Fibroblast of pulmonary artery (primary cell): ENCODE measurements at places on chromosomes 16 and 17.

- no peak for DNase-seq
These were observed 29.1 kb downstream of the TRIM16 start for GRCh38 chr17:15654886-15655561.

- DNase-seq: no peak
These were observed 2.5 kb upstream of the VASN start for GRCh38 chr16:4369007-4369733.

DNA sequence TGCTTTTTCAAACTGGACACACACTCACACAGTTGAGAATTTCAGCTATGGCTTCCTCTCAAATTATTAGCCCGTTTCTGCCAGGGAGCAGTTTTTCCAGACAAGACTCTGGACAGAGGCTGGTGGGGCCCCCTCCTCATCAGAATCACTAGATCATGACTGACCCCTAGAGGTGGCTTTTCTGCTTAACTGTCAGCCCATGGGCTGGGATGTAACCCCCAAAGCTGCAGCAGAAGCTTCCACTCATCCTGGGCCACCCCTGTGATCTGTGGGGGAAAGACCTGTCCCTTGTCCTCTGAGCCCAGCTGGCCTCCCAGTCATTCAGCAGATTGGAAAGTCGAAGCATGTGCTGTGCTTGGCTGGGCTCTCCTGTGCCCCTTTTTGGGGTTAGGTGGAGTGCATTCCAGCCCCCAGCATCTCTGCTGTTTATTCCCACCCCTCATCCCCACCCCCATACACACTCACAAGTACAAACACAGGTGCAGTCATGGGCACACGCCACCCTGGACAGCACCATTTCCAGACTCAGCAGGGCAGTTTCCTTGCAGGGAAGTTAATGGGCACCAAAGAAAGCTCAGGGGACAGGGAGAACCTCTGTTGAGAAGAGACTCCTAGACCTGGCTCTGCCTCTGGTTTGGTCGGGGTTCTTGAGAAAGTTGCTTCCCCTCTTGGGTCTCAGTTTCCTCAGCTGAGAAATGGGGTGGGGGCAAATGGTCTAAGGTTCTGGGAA lies 77.6 kb upstream of the RBL2 start:
- no peak for DNase-seq

- DNase-seq: no peak
These were observed 31.6 kb upstream of the ERN1 start for GRCh38 chr17:64161380-64162176.

- DNase-seq: no peak
These were observed 14.6 kb upstream of the LGALS9 start for GRCh38 chr17:27616414-27616813.

GRCh38 chr17:44360826-44361225 lies 2.8 kb downstream of the FAM171A2 start:
- peak; percentile 57 for DNase-seq

DNA sequence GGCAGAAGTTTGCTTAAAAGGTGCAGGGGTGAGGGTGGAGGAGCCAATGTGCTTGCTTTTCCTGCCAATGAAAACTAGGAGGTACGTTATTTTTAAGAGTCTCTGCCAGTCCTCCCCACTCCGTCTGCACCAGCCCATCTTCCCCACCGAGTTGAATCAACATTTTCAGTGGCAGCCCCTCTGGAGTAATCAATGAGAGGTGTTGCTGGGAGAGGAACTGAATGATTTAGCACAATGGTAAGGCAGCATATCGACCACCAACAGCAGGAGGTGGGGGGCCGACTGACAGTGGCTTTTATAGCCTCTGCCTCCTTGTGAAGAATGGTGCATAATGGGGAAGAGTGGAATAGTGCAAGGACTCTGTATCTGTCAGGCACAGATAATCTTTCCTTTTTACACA lies 1465.0 kb upstream of the GOT2 start:
- no peak for DNase-seq

DNA sequence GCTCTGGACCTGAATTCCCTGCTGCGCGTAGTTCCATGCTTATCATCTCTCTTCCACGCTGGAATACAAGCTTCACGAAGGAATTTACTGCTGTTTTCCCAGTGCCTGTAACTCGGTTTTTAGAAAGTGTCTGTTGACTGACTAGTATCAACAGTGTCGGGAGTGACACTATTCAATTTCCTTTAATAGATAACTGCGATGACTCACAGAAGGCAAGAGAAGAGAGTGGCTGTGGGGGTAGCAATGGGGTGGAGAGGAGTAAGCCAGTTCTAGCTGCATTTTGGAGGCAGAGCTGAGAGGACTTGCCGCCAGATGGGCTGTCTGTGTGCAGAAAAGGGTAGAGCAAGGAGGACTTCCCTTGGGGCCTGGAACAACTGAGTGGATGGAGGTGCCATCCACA lies 25.2 kb downstream of the B4GALNT2 start:
- peak; percentile 26 for DNase-seq

GRCh38 chr17:41107941-41108450 lies 2.8 kb downstream of the KRTAP4-9 start:
- no peak for DNase-seq

DNA sequence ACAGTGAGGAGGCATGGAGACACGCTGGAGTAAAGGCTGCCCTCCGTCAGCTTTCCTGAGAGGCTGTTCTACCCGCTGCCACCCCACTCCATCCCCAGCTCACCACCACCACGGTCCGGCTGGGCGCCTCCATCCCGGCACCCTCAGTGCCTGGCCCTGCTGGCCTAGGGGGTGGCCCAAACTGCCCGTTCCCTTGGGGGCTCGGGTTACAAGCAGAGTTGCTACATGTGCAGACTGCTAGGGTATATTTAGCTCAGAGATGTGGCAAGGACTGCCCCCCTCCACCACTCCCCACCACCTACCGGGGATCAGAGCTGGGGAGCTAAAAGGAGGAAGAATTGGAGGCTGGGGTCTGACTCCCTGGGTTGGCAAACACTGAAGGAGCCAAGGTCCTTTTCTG lies 4.1 kb downstream of the CACNB1 start:
- no peak for DNase-seq

GRCh38 chr16:1042049-1042744 lies 30.4 kb upstream of the SSTR5 start:
- DNase-seq: no peak

DNA sequence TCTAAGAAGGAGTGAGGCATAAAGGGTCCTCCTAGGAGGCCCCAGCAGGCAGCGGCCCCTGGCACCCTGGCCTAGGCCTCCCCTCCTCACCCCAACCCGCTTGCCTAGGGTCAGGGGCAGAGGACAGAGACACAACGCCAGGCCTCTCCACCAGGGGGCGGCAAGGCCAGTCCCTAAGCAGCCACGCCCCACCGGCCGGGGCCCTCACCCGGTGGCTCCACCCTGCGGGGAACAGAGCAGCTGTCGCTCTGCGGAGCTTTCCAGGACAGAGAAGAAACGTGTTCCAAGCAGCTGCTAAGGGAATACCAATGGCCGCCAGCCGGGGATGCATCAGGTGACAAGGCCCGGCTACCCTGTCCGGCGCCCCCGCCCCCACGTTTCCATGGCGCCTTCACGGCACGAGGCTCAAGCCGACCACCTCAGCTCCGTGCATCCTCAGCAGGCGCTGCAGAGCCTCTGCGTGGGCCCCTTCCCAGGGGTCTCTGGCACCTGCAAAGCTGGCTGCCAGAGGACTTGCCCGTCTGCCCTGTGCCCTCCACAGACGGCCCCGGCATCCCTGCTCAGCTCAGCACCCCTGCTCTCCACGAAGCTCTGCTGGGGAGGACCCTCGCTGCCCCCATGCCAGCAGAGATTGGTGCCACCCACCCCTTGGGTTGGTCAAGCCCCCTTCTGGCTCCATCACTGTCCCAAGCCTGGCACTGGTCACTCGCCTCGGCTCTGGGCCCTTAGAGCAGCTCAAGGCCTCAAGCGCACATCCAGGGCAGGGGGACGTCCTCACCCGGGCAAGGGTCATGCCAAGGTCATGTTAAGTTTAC lies 5.6 kb downstream of the ZNF598 start:
- DNase-seq: peak; percentile 84

DNA sequence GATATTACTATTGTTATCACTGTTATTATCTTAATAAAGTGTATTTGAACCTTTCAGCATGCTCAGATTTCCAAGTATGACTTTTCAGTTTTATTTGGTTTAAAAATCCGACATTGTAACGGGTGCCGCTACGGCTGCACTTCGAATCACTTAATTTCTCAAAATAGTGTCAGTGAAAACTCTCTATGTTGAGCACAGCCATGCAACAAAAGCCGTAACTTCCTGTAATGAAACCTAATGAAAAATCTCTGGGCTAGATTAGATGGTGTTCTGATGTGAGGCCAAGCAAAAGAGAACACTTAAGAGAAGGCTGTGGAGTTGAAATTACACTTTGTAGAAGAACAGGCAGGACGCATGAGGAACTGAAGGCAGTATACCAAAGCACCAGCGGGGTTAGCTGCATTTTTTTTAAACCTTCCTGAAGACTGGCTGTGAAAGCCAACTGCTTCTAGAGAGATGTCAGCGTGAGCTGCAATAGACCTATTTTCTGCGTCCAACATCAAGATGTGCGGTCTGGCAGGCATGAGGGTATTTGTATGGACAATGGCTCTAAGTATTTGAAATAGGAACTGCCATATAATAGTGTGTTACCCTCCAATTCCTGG lies 1545.0 kb upstream of the GOT2 start:
- DNase-seq: no peak

DNA sequence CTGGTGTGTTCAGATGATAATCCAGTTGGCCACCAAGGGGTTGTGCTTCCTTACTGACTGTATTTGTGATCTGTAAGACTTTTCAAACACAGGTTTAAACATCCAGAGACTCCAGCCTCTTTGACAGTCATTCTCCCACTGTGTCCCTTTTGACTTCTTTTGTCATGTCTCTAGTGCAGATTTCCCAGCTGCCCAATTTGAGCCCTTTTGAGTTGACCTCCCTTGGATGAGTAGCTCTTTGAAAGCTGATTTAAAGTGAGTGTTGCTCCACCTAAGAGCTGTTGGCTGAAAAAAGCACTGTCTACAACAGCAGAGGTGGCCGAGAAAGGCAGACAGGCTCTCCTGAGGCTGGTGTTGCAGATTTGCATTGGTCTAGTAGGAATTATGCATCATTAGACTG lies 188.4 kb upstream of the TBX2 start:
- DNase-seq: no peak

- DNase-seq: no peak
These were observed 20.2 kb upstream of the RBFOX3 start for GRCh38 chr17:79630821-79631639.

DNA sequence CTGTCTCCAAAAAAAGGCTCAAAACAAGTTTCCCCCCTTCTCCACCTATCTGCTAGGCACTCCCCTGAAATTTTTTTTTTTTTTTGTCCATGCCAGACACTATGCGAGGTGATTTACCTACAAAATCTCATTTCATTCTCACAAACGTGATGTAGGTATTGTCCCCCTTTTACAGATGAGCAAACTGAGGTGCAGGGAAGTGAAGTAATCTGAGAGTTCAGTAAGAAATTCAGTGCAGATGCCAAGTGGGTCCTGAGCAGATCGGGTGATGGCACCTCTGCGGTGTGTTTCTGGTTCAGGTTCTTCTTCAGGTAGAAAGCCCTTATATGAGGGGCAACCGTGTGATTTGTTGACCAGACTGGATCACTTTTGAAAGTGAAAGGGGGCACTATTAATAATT lies 9.7 kb downstream of the TBKBP1 start:
- DNase-seq: no peak

GRCh38 chr16:28499854-28500253 lies 5.4 kb downstream of the APOBR start:
- no peak for DNase-seq

GRCh38 chr16:84144209-84144858 lies 643 bp downstream of the HSDL1 start:
- DNase-seq: peak; percentile 13

- no peak for DNase-seq
These were observed 1.1 kb upstream of the CRHR1 start for GRCh38 chr17:45782889-45783592.

- DNase-seq: no peak
These were observed 79.8 kb downstream of the ZDHHC7 start for GRCh38 chr16:84931506-84931905.

DNA sequence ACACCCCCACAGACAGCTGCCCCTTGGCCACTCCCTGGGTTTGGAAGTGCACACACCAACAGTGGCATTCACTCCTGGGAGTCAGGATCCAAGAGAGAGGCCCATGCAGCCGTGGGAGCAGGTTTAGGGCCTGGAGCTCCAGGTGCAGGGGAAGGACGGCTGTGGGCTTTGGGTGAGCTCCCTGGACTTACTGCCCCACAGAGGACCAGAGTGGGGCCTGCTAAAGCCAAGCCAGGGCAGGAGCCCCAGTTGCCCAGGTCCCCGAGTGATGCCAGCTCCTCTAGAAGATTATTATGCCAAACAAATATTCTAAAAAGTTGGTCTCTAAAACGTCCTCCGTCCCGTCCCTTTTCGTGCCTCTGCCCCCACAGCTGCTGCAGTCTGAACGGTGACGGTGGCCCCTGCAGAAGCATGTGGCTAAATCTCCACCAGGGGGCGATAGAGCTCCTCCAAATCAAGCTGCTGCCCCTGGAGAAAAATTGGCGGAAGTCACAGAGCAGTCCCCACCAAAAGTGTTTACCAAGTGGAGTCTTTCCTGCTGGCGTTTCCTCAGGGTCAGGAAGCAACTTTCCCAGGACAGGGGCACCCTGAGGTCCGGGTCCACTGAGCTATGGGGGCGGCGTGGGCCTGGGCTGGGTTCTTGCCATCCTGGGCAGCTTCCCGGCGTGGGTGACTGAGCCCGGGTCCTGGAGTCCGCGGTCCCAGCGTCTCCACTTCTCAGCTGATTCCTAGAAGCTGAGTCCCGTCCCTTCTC lies 4.2 kb downstream of the ARMC7 start:
- peak; percentile 94 for DNase-seq

DNA sequence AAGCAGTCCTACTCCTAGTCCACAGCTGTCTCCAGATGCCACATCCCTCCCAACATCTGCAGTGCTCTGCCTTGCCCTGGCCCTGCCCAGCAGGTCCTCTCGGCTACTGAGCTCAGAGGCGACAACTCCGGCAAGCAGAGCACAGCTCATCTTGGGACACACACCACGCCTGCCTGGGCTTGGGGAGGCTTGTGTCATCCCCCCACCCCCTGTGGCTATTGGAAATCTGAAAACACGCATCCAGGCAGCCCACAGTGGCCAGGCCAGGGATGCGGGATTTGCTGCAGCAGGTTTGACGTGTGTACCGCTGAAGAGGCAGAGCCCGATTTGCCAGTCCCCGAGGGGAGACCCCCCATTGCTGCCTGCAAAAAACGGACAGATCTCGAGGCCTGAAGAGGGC lies 25.4 kb downstream of the MXRA7 start:
- no peak for DNase-seq

DNA sequence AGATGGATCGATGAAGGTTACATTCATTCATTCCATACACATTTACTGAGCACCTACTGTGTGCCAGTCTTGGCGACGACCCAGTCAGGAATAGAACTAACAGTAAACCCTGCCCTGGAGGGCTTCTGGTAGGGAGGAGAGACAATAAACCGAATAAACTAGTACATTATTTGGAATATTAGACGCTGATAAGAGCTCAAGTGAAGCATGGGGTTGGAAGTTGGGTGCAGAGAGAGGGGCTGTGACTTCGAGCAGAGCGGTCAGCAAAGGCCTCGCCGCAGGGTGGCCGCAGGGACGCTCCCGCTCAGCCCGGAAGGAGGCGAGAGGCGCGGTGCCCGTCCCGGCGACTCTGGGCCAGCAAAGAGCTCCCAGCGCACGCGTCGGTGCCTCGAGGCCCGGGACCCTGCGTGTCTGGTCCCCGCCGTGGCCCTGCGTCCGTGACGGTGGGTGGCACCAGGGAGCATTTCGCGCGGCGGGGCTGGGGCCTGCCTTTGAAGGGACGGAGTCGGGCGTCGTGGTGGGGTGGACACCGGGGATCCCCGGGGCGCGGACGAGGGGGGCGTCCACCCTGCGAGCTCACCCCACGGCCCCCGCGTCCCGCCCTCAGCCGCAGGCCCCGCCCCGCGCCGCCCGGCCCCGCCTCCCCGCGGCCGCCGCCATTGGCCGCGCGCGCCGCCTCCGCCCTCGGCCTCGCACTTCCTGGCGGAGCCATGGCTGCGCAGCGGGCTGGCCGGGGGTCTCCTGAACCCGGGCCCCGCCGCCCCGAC lies at the start of gene KLHL36:
TSS of gene KLHL36 (plus strand) at position 684 of the 767 bp plus-strand sequence. CDS start 2,357 bp downstream, outside the sequence.
- peak; percentile 23 for DNase-seq
